Mesothelial cell of epicardium (in vitro differentiated cells): ENCODE measurements at places on chromosomes 11 and 22.

GRCh38 chr11:117443266-117444186, 115.9 kb downstream of the CEP164 start:
- DNase-seq, result peak; percentile 71

- DNase-seq, result no peak
Measured at GRCh38 chr11:36271794-36272407, 17.3 kb downstream of the COMMD9 start.

DNA sequence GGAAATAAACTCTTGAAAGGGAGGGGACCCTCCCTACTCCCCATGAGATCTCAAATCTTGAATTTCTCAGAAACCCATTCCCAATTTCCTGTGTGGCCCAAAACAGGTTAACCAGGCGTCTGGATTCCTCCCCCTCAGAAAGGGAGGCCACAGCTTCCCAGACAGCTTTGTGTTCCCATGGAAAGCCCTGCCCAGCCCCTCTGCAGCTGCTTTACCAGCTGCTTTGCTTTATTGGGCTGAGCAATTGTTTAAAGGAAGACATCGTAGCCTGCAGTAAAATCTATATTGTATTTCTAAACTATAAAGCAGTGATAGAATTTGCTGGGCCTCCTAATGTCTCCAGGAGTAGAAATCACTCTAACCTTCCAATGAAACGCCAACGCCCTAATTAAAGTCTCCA, 97.4 kb downstream of the CHST1 start:
- no peak for DNase-seq

- no peak for DNase-seq
Measured at GRCh38 chr22:22375576-22376351, 131.2 kb downstream of the VPREB1 start.

DNA sequence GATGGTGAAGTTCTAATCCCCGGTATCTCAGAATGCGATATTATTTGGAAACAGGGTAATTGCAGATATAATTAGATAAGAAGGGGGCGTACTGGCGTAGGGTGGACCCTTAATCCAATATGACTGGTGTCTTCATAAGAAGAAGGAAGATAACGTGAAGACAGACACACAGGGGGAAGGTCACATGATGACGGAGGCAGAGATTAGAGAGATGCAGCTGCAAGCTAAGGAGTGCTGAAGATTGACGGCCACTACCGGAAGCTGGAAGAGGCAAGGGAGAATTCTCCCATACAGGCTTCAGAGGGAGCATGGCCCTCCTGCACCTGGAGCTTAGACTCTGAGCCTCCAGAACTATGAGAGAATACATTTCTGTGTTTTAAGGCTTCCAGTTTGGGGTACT, 54.8 kb downstream of the MIAT start:
- no peak for DNase-seq

GRCh38 chr22:46613606-46614021, 6.6 kb upstream of the GRAMD4 start:
- no peak for DNase-seq

GRCh38 chr22:19183216-19183615, 4.7 kb upstream of the SLC25A1 start:
- no peak for DNase-seq

- no peak for DNase-seq
Measured at GRCh38 chr11:119376197-119376847, 5.2 kb downstream of the USP2 start.

GRCh38 chr22:40199223-40199622, 21.5 kb downstream of the TNRC6B start:
- no peak for DNase-seq

DNA sequence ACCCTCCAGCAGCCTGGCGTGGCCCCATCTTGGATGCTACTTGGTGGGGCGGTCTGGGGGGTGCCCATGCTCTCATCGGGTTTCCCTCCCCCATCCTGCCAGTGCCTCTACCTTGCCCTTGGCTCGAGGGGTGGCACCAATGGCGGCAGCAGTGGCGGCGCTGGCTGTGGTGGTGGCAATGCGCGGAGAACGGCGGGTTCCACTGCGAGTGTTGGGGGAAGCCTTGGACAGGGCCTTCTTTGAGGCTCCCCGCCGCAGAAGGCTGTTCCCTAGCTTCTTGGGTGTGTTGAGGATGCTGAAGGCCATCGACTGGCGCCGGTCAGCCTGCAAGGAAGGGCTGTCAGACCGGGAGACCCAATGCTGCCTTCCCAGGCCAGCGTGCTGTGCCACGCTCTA, 5.1 kb downstream of the IL18BP start:
- DNase-seq, result no peak

DNA sequence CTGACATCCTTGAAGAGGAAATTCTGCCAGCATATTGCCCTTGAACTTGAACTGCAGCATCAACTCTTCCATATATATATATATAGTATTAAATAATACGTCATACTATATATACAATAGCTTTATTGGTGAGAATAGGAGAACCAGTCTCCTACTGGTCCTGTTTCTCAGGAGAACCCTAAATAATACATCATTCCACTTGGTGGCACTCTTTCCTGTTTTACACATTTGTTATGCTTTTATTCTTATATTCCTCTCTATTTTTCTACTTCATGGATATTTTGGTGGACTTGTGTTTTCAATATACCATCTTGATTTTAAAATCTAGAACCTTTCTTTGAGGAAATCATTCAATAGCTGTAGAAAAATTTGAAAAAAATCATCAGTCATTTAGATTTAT, 193.3 kb downstream of the TRPC6 start:
- DNase-seq, result no peak

DNA sequence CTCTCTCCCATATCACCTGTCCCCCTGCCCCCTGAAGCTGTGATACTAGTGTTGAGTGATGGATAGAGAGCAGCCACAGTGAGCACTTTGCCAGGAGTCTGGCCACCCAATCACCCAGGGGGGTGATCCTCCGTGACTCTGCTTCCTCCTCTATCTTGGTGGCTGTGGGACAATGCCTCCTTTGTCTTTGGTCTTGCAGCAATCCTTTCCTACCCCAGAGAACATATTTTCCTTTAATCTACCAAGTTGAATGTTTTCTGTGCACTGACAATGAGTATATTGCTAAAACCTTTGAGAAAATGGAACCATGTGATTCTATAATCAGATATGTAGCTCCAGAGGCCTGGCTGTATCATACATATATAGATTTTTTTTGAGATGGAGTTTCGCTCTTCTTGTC, 58.1 kb upstream of the HEPHL1 start:
- DNase-seq, result no peak

GRCh38 chr11:117691218-117691514, 105.8 kb downstream of the DSCAML1 start:
- DNase-seq, result no peak
